Stimulated activated CD8-positive, alpha-beta memory T cell treated with anti-CD3 and anti-CD28 coated beads, Interleukin-15, amount 100 ng/mL, for 48 hours (primary cell): ENCODE measurements at places on chromosomes 5 and 9.
A peak's percentile ranks its signal among the peaks of the same experiment; 100 is the strongest.

GRCh38 chr9:33880211-33881089, 63.5 kb downstream of the UBE2R2 start:
- DNase-seq, result no peak

DNA sequence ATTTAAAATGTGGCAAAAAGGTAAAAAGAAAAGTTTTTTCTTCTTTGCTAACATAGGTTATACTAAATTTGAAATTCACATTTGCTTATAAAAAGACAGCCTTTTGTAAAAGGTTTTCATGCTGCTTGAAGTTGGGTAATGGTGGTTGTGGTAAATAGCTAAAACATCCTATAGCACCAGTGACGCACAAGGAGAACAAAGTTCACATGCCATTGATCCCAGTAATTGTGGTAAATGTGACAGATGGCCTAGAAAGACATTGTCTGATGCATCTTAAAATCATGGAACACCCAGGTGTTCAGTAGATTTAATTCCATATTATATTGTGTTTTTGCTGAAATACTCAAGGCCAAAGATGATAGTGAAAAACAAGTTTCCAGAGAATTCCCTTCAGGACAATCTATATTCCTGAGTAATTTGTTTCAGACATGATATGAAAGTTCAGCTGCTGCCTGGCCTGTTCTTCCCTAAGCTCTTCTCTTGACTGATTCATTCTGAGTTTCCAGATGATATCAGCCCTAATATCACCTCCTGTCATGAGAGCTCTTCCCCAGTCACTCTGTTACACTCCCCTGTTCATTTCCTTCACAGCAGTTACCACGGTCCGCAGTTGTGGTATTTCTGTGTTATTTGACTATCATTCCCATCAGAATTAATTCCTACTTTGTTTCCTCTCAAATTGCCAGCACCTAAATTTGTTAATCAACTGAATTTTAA, 4.6 kb upstream of the FBXL17 start:
- DNase-seq, result no peak

GRCh38 chr9:126462617-126463016, 136.0 kb downstream of the MVB12B start:
- no peak for DNase-seq

GRCh38 chr5:178323541-178323865, 90.9 kb upstream of the PHYKPL start:
- no peak for DNase-seq

DNA sequence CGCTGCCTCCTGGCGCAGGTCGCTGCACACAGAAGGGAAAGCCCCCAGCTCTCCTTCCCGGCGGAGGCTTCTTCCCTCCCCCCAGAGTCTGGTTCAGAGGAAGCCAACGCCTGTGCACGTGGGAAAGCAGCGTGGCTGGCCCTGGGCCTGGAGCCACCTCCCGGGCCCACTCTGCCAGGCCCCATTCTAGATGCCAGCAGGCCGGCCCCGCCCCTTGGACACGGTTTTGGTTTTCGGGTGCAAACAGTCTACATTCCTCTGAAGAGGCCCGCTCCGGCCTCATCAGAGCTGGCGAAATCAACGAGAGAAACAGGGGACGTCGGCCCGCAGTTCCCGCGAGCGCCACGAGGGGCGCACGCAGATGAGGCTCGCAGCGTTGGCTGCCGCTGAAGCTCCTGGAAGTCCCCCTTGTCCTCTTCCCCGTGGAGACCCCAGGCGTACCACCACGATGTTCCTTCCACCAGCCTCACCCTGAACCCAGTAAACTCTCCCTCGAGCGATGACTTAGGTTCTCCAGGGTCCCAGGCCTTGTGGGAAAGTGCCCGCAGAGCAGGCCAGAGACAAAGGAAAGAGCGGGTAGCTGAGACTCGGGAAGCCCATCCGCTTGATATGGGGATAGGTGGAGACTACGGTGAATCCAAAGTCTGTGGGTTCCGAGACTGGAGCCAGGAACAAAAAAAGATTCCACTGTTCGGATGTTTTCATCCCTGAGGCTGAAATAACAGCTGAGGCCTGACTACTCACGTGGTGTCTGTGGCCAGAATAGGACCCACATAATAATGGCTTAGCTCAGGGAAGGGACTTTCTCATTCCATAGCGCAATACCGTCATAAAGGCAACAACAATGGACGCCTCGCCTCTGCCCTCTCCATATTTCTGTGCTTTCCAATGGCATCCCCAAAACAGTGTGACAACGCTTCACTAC, 64.2 kb downstream of the KLF4 start:
- peak; percentile 26 for DNase-seq

DNA sequence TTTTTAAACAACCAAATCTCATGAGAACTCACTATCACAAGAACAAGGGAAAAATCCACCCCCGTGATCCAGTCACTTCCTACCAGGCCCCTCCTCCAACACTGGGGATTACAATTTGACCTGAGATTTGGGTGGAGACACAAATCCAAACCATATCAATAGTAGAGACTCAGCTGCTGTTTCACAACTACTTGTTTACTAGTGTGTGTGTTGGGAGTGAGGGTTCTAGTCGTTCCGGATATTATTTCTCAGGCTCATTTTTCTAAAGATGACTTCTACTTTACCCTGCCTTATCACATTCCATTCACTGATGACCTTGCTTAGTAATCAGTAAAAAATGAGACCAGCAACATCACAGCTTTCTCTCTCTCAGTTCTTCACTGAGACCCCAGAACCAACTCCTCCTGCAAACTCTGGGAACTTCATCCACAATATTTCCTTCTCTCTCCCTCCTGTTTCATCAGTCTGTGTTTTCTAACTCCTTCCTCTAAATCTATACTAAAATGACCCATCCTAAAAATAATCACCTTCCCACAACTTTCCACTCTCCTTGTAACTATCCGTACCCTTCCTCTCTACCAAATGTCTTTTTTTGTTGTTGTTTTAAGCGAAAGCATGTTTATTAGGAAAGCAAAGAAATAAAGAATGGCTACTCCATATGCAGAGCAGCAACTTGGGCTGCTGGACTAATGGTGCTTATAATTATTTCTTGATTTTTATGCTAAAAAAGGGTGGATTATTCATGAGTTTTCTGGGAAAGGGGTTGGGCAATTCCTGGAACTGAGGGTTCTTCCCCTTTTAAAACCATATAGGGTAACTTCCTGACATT, 121.5 kb upstream of the SPRY4 start:
- DNase-seq, result no peak

GRCh38 chr9:113520109-113520642, 56.6 kb downstream of the RGS3 start:
- DNase-seq, result peak; percentile 22

GRCh38 chr5:138903130-138903775, 28.1 kb upstream of the LRRTM2 start:
- DNase-seq, result no peak

GRCh38 chr5:39505791-39506190, 81.0 kb upstream of the DAB2 start:
- DNase-seq, result no peak

GRCh38 chr9:4690144-4690543, 10.8 kb downstream of the CDC37L1 start:
- no peak for DNase-seq

- DNase-seq, result no peak
Observed at GRCh38 chr5:22662391-22662790, 190.8 kb downstream of the CDH12 start.

- DNase-seq, result peak; percentile 37
Observed at GRCh38 chr9:92634712-92635605, 35.0 kb downstream of the IPPK start.

DNA sequence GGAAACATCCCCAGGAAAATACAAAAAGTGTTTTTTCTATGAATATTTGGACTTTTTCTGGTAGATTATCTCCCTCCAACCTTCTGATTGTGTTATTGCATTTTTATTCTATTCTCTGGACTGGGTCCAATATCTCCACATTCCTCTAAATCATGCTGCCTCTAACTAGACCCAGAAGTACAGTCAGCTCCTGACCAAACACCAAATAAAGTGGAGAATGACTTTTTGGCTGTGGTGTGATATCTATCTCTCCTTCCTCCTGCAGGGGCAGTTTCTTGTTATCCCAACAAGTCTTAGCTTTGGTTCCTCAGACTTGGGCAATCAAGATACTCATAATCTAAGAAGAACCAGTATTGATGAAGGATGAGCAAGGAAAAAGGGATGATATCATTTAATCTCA, 3.2 kb upstream of the RAI14 start:
- no peak for DNase-seq

- no peak for DNase-seq
Observed at GRCh38 chr5:100746730-100747129, 156.4 kb downstream of the ST8SIA4 start.

GRCh38 chr9:113614843-113615648, 151.5 kb downstream of the RGS3 start:
- no peak for DNase-seq

DNA sequence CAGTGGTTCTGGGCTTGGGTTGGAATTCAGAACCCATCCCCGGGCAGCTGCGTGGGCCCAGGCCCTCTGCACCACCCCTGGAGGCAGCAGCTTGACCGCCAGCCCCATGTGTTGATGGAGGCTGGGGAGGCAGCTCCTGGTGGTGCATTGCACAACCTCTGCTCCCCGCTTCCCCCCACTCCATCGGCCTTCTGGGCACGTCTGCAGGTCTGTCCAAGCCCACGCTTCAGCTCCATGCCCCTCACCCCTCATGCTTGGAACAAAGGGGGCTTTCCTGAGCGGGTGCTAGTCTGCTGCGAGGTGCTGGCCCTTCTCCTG, 1.4 kb downstream of the NCS1 start:
- DNase-seq, result no peak

GRCh38 chr5:10454591-10455276, 13.1 kb downstream of the ROPN1L start:
- no peak for DNase-seq
